Tracheal epithelial cell (primary cell): ENCODE measurements at places on chromosomes 2 and 18. TPM values are rescaled to one million over a fixed set of nuclear protein-coding genes. Genes with fewer than 3 reads are reported as not detected.

The GNLY gene
- total RNA-seq = not detected in 2 replicates

The CFAP65 gene
- total RNA-seq = under 0.01 TPM in 1 of 2 replicates, not detected in the other

The KCNJ13 gene
- not detected in 2 replicates for total RNA-seq

The SCG2 gene
- 0.21 and 0.24 TPM in 2 replicates for total RNA-seq

The WNT10A gene
- 7.7 and 9.8 TPM in 2 replicates for total RNA-seq

The AQP12A gene
- total RNA-seq = not detected in 2 replicates

The NPHP1 gene
- total RNA-seq = 1.2 and 3.4 TPM in 2 replicates

The TRIM43 gene
- 0.48 TPM in 1 of 2 replicates, not detected in the other for total RNA-seq

The REG3G gene
- total RNA-seq = not detected in 2 replicates

The MC5R gene
- total RNA-seq = not detected in 2 replicates

The PLA2R1 gene
- total RNA-seq = 4.0 and 5.5 TPM in 2 replicates

The PAIP2B gene
- 2.2 and 3.4 TPM in 2 replicates for total RNA-seq

The PSD4 gene
- total RNA-seq = 42.0 and 45.3 TPM in 2 replicates

The NEUROD1 gene
- total RNA-seq = not detected in 2 replicates

The CCNYL1 gene
- total RNA-seq = 4.3 and 12.5 TPM in 2 replicates

The COL3A1 gene
- total RNA-seq = 0.43 and 2.7 TPM in 2 replicates

The ANTXR1 gene
- 3.2 and 4.6 TPM in 2 replicates for total RNA-seq

The GAD1 gene
- 4.6 and 4.9 TPM in 2 replicates for total RNA-seq

The GALNT3 gene
- 63.1 and 78.2 TPM in 2 replicates for total RNA-seq

The INSIG2 gene
- total RNA-seq = 8.5 and 21.7 TPM in 2 replicates

The ERICH2 gene
- 0.72 and 7.0 TPM in 2 replicates for total RNA-seq

The PIEZO2 gene
- total RNA-seq = under 0.01 and 0.48 TPM in 2 replicates

The RNF125 gene
- total RNA-seq = 0.72 and 1.5 TPM in 2 replicates

The RAB1A gene
- 61.0 and 74.6 TPM in 2 replicates for total RNA-seq

The EML6 gene
- 0.43 and 0.48 TPM in 2 replicates for total RNA-seq

The PECR gene
- total RNA-seq = 14.9 and 19.4 TPM in 2 replicates

The RUFY4 gene
- under 0.01 TPM in 1 of 2 replicates, not detected in the other for total RNA-seq

The CYS1 gene
- 0.43 and 8.4 TPM in 2 replicates for total RNA-seq

The ST6GAL2 gene
- total RNA-seq = under 0.01 TPM in 1 of 2 replicates, not detected in the other

The SCN2A gene
- total RNA-seq = 0.21 and 0.24 TPM in 2 replicates

The BUB1 gene
- total RNA-seq = 1.3 and 6.5 TPM in 2 replicates

The CCDC148 gene
- total RNA-seq = 0.21 and 1.2 TPM in 2 replicates

The LYG2 gene
- not detected in 2 replicates for total RNA-seq

The VSNL1 gene
- total RNA-seq = 6.4 and 8.7 TPM in 2 replicates

The PFN4 gene
- total RNA-seq = 0.21 and 0.48 TPM in 2 replicates

The LRATD1 gene
- total RNA-seq = 16.6 and 41.6 TPM in 2 replicates

The RAB17 gene
- 2.1 and 3.1 TPM in 2 replicates for total RNA-seq

The DSG4 gene
- total RNA-seq = not detected in 2 replicates

The SLC16A14 gene
- 0.96 and 4.9 TPM in 2 replicates for total RNA-seq

The MYCN gene
- not detected in 2 replicates for total RNA-seq

The PLEKHA3 gene
- total RNA-seq = 3.6 and 7.2 TPM in 2 replicates

The DUSP2 gene
- total RNA-seq = 10.6 and 11.1 TPM in 2 replicates

The LMAN1 gene
- 137 and 160 TPM in 2 replicates for total RNA-seq

The CREG2 gene
- total RNA-seq = 1.1 and 1.7 TPM in 2 replicates

The CRACDL gene
- total RNA-seq = 0.48 and 1.1 TPM in 2 replicates

The DNAH7 gene
- total RNA-seq = under 0.01 and 0.24 TPM in 2 replicates

The CFC1 gene
- total RNA-seq = not detected in 2 replicates
